ENCODE measurements at places on chromosomes 5 and 9.

GRCh38 chr5:127685662-127686061 lies 17.5 kb upstream of the CCDC192 start:
- DNase-seq: no peak

DNA sequence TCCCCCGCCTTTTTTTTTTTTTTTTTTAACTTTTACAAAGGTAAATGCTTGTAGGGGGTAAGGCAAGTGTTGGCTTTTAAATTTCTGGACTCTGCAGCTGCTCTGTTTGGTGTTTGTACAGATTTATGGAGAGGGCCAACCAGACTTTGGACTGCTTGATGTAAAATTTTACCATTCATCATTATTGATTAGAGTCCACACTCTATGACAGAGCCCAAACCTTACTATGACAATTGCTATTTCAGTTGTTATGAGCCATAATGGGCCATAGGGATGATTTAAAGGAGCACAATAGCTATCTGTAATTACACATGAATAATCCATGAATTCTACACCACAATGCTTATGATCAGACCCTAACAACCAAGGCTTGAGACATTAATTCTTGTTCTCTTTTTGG lies 867.2 kb downstream of the NR2F1-AS1 start:
- no peak for DNase-seq

- no peak for DNase-seq
Observed at GRCh38 chr5:38888041-38888440, 42.2 kb downstream of the OSMR start.

DNA sequence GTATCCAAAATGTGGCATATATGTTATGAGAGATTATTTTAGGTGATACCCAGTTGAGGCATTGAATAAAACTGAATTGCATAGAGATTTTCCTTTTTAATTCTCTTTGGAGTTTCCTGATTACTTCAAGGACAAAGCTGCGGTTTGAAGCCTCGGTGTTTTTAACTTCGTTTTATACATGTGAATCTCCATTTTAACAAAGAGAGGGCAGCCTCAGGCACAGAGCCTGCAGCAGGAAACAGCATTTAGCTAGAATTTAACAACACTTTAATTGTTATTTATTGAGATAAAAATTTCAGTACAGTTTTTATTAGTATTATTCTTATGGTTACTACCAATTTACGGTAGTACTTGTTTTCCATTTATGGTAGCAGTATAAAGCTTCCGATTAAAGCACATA lies 114.0 kb downstream of the KIF4B start:
- no peak for DNase-seq

GRCh38 chr9:1049641-1050040 lies 516 bp upstream of the DMRT2 start:
- no peak for DNase-seq

GRCh38 chr5:135050244-135050767 lies 16.3 kb upstream of the PITX1 start:
- DNase-seq: no peak

DNA sequence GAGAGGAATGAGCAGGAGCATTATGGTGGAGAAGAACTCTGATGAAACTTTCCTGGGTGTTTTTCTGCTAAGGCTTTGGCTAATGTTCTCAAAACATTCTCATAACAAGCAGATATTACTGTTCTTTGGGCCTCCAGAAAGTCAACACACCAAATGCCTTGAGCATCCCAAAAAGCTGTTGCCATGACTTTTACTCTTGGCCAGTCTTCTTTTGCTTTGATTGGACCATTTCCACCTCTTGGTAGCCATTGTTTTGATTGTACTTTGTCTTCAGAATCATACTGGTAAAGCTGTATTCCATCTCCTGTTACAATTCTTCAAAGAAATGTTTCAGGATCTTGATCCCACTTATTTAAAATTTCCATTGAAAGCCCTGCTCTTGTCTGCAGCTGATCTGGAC lies 139.6 kb downstream of the MAN2A1 start:
- DNase-seq: no peak

- no peak for DNase-seq
Observed at GRCh38 chr9:123002754-123003153, 30.7 kb upstream of the GPR21 start.

DNA sequence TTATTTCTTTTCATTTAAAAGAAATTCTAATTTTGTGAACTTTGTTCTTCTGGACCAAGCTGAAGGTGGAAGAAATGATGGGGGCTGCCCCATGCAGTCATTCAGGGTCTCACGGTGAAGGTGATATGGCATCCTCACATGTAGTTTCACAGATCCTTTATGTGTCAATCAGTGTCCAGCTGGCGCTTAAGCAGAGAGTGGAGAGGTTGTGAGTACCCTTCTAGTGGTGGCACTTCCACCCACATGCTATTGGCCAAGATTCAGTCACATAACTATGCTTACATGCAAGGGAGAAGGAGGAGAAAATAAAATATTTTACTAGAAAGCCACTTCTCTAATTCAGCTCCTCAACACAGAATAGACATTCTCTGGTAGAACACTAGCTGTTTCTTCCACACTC lies 34.7 kb downstream of the PLPPR1 start:
- DNase-seq: no peak

DNA sequence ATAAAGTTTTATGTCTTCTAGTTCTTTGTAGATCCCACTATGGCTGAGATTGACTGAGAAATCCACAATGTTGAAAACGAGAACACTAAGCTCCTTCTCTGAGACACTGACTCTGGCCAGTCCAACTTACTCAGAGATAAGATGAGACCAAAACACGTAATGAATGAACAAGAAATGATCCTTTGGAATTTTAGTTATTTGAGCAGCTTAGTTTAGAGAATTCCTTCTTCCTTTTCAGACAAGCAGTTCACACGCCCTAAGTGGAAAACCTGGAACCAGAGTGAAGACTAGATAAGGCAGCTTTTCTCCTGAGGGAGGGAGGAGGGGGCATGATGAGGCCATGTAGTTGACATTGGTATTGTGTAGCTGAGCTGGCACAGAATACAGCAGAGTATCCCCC lies 139.6 kb downstream of the GABRB2 start:
- no peak for DNase-seq

- DNase-seq: no peak
Observed at GRCh38 chr5:78458843-78459242, 98.4 kb downstream of the SCAMP1 start.

DNA sequence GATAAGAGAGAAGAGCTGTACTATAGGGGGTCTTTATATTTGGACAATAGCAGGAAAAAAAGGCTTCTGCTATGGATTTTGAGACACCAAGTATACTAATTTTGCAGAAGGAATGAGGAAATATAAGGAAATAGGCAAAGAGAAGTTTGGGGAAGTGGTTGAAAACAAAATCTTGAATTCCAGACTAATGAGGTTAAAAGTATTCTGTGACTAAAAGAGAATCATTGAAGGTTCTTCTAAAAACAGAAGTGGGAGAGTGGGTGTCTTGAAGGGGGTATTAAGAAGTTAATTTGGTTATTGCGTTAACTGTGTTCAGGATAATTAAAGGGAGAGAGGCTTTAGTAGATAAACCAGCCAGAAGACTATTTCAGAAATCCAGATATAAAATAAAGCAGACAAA lies 148.7 kb downstream of the RFK start:
- DNase-seq: no peak

DNA sequence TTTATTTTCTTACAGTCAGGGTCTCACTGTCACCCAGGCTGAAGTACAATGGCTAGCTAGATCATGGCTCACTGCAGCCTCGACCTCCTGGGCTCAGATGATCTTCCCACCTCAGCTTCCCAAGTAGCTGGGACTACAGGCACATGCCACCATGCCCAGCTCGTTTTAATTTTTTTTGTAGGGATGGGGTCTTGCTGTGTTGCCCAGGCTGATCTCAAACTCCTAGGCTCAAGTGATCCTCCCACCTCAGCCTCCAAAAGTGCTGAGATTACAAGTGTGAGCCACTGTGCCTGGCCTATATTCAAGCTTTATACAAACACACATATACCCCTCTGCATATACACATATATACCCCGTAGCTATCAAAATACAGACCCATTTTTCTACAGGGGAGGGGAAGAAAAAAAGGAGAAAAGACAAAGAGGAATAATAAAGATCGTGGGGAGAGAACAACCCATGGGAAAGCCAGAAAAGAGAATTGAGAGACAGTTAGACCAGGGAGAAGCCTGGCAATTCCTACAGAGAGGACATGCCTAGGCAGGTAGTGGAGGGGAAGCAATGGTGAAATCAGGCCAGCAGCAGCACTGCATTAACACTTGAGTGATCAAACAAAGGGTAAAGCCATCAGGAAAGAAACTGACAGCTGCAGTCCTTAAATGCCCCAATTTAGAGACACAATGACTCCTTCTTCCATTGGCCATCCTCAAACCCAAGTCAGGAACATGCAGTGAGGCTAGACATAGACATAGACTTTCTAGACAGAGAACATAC lies 102.7 kb downstream of the EFNA5 start:
- DNase-seq: no peak

DNA sequence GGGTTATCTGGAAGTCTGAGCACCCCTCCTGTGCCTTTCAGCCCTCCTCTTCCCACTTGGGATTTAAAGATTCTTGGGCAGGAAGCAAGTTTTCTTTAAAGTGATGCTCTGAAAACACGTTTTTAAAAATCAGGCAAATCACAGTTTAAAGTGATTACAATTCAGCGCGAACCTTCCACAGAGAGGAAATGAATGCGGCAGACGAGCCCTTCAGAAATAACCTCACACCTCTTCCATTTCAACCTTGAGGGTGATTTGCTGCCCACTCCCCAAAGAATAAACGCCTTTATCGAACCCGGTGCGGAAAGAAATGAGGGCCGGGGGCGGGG lies 2.3 kb upstream of the EFNA5 start:
- DNase-seq: no peak

DNA sequence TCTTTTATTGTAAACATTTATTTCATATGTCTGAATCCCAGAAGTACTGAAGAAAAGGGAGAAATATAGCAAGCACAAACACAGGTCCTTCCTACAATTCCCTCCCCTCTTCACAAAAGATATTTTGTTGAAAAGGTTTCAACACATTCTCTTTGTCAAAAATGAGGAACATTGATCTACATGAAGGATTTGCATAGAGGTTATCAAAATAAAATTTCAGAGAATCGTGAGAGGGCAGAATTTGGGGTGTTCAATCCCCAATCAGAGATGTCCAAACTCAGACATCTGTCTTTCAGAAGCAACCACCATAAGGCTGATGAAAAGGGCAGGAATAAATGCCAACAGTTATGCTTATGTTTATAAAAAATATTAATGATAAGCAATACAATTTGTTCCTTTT lies 69.2 kb downstream of the MARCHF3 start:
- no peak for DNase-seq

- DNase-seq: no peak
Observed at GRCh38 chr5:108769352-108769751, 21.7 kb downstream of the FER start.

DNA sequence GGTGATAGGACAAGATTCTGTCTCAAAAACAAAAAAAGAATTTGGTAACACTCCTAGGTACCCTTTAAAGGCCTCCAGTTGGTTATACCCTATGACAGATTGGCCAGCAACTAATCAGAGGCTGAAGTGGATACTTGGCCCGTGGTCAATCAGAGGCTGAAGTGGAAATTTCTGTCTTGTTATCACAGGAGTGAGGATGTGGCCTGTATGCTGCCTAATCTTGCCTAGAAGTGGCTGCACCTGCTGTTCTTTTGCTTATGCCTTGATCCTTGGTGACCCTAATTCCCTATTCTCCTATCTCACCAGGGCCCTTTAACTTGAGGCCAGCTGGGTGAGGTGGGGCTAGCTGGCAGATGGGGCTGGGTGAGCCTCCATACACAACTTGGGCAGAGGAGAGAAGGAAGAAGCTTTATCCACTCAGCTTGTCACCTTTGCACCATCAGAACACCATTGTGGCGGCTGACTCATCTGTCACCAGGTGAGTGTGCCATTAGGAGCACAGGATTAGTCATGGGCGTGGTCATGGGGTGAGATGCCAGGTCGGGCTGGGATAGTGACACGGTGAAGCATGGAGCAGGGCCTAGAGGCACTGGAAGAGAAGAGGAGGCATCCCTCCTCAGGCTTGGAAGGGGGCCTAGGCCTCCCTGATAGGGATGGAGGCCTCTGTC lies 41.5 kb downstream of the SAR1B start:
- peak; percentile 77 for DNase-seq

DNA sequence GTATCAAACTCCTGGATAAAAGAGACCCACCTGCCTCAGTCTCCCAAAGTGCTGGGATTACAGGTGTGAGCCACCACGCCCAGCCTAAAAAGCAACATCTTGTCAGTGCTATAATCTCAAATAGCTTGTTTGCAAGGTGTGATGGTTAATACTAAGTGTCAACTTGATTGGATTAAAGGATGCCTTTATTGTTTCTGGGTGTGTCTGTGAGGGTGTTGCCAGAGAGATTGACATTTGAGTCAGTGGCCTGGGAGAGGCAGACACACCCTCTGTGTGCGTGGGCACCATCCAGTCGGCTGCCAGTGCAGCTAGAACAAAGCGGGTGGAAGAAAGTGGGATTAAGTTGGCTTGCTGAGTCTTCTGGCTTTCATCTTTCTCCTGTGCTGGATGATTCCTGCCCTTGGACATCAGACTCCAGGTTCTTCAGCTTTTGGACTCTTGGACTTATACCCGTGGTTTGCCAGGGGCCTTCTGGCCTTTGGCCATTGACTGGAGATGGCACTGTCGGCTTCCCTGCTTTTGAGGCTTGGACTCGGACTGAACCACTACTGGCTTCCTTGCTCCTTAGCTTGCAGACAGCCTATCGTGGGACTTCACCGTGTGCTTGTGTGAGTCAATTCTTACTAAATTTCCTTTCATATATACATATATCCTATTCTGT lies 28.1 kb downstream of the TARS1 start:
- DNase-seq: no peak

DNA sequence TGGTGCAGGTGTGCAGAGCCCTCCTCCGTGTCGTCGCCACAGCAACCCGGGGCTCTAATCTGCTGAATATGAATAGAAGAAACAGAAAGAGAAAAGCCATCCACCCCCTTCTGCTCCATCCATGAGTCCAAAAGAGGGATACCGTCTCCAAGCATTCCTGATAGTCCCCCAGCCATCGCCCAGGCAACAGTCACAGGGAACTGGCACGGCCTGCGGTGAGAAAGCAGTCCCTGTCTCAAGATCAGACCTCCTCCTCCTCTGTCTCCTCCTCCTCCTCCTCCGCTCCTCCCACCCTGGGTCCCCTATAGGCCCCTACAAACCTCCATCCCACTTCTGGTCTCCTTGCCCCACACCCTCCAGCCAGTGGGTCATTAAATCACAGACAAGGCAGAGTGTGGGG lies 308.1 kb upstream of the MPDZ start:
- no peak for DNase-seq

GRCh38 chr9:37300620-37301019 lies 121.9 kb upstream of the GRHPR start:
- DNase-seq: no peak

GRCh38 chr9:121830441-121831140 lies 179.2 kb downstream of the DAB2IP start:
- no peak for DNase-seq

- no peak for DNase-seq
Observed at GRCh38 chr5:135670588-135670987, 91.8 kb upstream of the CXCL14 start.
